ENCODE measurements at places on chromosomes 12 and 14. TPM values are rescaled to one million over a fixed set of nuclear protein-coding genes. Genes with fewer than 3 reads are reported as not detected.

HNRNPC gene
- 545 TPM for total RNA-seq

NYNRIN gene
- total RNA-seq, result 24.9 TPM

ASPG gene
- 2.0 TPM for total RNA-seq

SENP1 gene
- total RNA-seq, result 14.6 TPM

KRT71 gene
- total RNA-seq, result not detected

PLBD1 gene
- 26.5 TPM for total RNA-seq

DGKA gene
- 36.0 TPM for total RNA-seq

DTX1 gene
- total RNA-seq, result 40.0 TPM

OLR1 gene
- not detected for total RNA-seq

C12orf50 gene
- not detected for total RNA-seq

ACVRL1 gene
- total RNA-seq, result 593 TPM

CARMIL3 gene
- total RNA-seq, result 0.32 TPM

RHOF gene
- total RNA-seq, result 4.8 TPM

CCNT1 gene
- 34.0 TPM for total RNA-seq

LMNTD1 gene
- not detected for total RNA-seq

PZP gene
- total RNA-seq, result 0.12 TPM

RPL36AL gene
- total RNA-seq, result 208 TPM

GPR68 gene
- 0.36 TPM for total RNA-seq

IPO4 gene
- total RNA-seq, result 24.1 TPM

BAZ2A gene
- 124 TPM for total RNA-seq

SYCP3 gene
- 0.36 TPM for total RNA-seq

TSPAN19 gene
- total RNA-seq, result not detected

CLEC4A gene
- total RNA-seq, result 0.46 TPM

RPL10L gene
- not detected for total RNA-seq

RNF31 gene
- total RNA-seq, result 64.2 TPM

LBHD2 gene
- total RNA-seq, result not detected

RNU6-7 gene
- total RNA-seq, result not detected

FAM216A gene
- total RNA-seq, result 8.0 TPM

MYF6 gene
- not detected for total RNA-seq

PPP4R4 gene
- total RNA-seq, result 1.5 TPM
